ENCODE measurements at places on chromosomes 1 and 21.

- DNase-seq, result no peak
These were observed 63.8 kb upstream of the ETS2 start for GRCh38 chr21:38741950-38742256.

- no peak for DNase-seq
These were observed 3.9 kb downstream of the MFN2 start for GRCh38 chr1:11984121-11984520.

DNA sequence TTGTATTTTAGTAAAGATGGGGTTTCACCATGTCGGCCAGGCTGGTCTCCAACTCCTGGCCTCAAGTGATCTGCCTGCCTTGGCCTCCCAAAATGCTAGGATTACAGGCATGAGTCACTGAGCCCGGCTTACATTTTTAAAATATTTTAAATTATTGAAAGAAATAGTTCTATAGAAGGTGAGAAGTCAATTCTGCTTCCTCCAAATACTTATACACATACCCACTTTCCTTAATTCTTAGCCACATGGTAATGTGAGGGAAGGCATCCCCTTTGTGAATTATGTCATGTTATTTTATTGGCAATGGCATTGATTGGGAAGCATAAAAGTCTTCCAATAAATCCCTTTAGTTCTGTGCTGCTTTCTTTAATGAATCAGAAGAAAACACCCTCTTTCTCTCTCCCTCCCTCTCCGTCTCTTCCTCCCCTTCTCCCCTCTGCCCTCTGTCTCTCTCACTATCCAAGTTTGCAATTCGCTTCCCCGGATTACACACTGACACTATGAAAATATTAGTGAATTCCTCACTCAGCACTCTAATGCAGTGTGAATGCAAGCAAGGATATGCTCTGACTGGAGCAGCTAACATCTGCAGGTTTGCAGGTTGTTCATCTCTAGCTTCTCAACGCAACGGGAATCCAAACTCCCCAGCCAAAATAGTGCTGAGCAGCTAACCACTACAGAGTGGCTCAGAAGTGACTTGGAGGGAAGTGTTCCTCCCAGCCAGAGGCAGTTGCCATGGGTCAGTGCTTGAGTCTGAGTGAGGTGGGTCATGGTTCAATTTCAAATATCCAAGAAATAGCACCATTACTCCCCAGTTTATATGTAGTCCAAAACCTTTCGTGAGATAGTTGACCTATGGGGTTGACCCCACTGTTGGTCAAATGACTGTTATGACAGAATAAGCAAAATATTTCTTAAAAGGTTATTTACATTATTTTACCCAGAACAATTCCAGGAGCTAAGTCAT is 77.8 kb upstream of the CD55 start:
- no peak for DNase-seq

GRCh38 chr1:208369658-208370057 is 125.5 kb upstream of the PLXNA2 start:
- DNase-seq, result no peak

GRCh38 chr1:156942576-156942975 is 22.1 kb downstream of the LRRC71 start:
- no peak for DNase-seq

DNA sequence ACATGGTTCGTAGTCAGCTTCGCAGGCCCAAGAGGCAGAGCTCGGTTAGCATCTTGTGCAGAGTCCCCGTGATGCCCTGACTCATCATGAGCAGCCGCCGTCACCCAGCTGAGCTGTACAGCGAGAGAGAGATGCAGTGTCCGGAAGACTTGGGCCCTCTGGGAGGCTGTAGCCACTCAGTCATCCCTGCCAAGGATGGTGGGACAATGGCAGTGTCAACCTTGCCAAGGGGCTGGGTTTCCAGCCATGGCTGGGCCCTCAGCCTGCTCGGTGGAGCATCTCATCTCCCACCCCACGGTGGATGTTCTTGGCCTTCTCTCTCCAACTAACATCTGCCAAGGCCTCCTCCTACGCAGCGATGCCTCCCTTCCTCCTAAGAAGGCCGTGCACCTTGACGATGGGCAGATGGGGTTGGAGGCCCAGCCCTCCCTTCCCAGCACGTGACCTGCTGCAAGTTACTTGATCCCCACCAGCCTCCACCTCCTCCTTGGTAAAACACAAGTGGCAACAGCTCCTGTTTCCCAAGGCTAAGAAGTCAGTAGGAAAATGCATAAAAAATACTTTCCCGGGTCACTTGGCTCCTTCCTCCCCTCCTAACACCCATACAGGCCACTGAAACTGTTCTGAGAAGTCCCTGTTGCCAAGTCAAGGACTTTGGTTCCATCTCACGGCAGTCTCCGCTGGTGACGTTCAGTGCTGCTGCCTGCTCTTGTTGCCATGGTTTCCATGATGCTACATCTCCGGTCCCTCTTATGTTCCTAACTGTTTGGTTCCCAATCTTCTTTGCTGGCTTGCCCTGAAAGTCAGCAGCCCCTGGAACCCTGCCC is 384.7 kb upstream of the VAMP3 start:
- no peak for DNase-seq

- no peak for DNase-seq
These were observed 53.9 kb upstream of the PTGFRN start for GRCh38 chr1:116855773-116856201.

GRCh38 chr1:106880226-106880625 is 176.2 kb upstream of the PRMT6 start:
- DNase-seq, result no peak

DNA sequence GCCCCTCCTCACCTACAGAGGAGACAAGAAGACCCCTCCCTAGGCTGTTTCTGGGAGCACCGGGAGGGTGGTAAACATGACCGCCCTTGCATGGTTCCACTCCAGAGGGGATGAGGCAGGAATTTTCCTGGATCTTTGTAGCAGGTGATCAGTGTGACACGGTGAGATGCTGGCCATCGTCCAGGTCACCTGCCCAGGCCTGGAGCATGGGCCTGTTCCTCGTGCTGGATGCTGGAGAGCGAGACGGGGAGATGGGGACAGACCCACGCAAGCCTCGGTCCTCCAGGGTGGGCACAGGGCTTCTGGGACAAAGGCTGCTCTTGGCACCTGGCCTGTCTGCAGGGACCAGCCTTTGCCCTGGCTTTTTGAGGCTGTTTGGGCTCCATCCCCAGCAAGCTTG is 46.2 kb downstream of the DMRTB1 start:
- no peak for DNase-seq

DNA sequence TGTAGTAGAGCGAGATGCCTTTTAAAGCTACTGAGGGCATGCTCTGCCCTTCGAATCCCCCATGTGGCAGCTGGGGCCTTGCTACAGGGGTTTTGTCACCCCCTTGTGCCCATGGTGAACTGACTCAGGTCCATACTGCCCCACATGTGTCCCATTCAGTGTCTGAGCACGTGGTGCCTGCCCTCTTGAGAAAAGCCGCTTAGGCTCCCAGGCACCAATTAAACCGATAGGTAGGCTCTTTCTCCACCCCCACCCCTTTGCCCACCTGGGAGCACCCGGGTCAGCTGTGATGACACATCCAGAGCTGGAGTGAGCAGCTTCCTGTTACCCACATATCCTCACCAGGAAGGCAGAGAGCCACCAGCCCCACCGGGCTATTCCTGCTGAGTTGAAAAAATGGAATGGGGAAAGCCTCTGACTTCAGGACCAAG is 30.5 kb downstream of the TMCC2 start:
- DNase-seq, result no peak

- DNase-seq, result peak; percentile 52
These were observed 9.2 kb upstream of the C1orf141 start for GRCh38 chr1:67143966-67144365.

DNA sequence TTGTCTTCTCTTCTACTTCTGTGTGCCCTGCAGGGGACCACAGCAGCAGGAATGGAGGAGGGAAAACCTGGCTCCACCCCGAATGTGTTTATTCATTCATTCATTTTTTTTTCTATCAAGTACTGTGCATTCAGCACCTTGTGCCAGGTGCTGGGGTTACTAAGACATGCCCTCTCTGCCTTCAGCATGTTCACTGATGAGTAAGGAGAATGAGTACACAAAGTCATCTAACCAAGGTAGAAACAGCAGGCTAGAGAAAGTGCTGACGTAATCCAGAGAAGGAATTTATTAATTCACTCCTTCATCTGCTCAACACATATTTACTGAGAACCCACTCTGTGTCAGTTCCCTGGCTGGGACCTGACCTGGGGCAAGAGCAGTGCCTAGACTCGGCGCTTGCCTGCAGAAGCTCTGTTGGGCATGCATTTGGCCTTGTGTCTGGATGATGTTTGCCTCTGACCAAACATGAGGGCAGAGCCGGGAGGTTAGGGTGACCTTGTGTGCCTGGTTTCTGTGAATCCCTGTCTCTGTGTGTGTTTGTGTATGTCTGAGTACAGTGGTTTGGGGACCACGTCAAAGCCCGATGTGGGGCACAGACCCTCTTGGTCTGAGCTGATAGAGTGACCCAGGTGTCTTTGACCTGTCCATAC is 3.3 kb upstream of the MYOG start:
- no peak for DNase-seq

GRCh38 chr1:19430121-19431068 is 54.9 kb downstream of the CAPZB start:
- DNase-seq, result no peak

GRCh38 chr1:36346741-36347370 is 23.4 kb upstream of the EVA1B start:
- DNase-seq, result no peak

- no peak for DNase-seq
These were observed 41.9 kb upstream of the MCOLN3 start for GRCh38 chr1:85090225-85090624.

- peak; percentile 83 for DNase-seq
These were observed 47.4 kb upstream of the OSBPL9 start for GRCh38 chr1:51569284-51570062.

DNA sequence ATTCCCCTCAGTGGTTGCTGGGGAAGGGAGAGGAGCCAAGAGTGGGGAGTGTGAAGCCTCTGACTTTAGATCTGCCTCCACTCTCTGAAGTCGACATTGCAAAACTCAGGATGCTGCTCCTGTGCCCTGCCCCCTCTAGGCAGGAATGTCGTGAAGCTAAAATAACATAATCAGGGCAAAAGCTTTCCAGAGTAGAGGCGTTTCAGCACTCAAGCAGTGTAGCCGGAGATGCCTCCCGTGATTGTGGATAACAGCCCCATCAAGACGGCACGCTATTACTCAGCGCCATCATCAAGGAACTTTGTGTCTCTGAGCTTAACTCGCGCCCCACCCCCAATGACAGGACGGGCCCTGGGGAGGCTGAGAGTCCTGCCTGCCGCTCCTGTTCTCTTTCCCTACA is 60.0 kb downstream of the FBXO2 start:
- DNase-seq, result no peak

DNA sequence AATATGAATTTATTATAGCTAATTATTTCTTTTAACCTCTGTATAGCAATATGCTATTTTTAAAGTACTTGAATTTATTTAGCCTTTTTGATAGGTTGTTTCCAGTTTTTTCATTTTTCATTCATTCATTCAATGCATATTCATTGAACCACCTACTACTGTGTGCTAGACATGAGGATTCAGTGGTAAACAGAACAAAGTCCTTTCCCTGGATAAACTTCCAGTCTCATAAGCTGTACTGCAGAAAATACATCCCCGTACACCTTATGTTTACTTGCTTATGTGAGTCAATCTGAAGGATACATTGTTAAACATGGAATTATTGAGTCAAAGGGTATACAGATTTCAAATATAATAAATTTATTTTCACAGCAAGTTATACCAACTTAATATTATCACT is 21.9 kb downstream of the AGL start:
- no peak for DNase-seq

GRCh38 chr1:83910461-83910860 is 88.5 kb downstream of the TTLL7 start:
- DNase-seq, result no peak

GRCh38 chr1:227472772-227473171 is 90.6 kb upstream of the ZNF678 start:
- no peak for DNase-seq
